ENCODE measurements at places on chromosomes 16 and 17.

- DNase-seq: no peak
These were observed 149.8 kb downstream of the RBFOX3 start for GRCh38 chr17:79461041-79461440.

- no peak for DNase-seq
These were observed 38.1 kb downstream of the PHKB start for GRCh38 chr16:47499080-47499699.

DNA sequence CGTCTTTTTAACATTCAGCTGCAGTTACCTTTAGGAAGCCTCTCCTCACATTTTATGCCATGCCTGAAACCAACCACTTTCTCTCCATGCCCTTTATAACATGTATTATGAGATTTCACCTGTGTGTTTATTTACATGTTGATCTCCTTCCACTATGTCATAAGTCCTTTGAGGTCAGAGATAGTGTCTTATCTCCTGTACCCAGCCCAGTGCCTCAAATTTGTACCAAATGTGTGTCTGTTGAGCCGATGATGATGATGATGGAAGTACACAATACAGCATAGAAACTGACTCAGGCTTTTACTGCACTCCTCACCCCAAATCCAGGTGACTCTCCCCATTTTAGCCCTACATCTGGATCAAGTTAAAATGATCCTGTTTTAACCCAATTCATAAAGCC, 179.5 kb upstream of the CACNG5 start:
- no peak for DNase-seq

GRCh38 chr17:39745335-39746144, 7.8 kb downstream of the GRB7 start:
- DNase-seq: no peak

GRCh38 chr16:50079397-50080140, 13.8 kb downstream of the HEATR3 start:
- DNase-seq: no peak

DNA sequence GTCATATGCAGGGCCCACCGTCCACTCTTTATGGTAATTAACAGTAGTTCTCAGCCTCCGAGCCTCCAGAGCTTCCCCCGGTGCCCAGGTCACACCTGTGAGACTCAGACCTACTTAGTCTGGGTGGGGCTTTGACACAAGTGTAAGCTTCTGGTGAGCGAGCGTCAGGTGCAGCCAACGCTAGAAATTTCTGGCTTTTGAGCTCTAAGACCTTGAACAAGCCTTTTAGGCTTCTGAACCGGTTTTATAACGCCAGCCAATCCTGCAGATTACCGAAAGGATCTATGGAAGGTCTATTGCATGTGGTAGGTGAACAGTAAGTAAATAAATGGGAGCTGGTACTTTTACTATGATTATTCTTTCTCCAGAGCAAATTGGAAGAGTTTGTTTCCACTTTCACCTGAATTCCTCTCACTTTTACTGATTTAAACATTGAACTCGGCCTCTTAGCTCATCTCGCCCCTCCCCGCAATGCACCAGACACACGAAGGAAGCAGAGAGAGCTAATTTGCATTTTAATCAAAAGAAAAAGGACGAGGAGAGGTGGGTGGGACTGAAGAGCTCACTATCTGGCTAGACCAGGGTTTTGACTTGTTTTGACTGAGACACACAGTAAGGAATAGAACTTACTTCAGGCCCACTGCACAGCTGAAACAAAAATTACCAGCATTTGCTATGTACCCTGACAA, 47.1 kb downstream of the ABAT start:
- no peak for DNase-seq

All from CD8-positive, alpha-beta T cell (primary cell).